ENCODE measurements at places on chromosomes 1 and 21.

DNA sequence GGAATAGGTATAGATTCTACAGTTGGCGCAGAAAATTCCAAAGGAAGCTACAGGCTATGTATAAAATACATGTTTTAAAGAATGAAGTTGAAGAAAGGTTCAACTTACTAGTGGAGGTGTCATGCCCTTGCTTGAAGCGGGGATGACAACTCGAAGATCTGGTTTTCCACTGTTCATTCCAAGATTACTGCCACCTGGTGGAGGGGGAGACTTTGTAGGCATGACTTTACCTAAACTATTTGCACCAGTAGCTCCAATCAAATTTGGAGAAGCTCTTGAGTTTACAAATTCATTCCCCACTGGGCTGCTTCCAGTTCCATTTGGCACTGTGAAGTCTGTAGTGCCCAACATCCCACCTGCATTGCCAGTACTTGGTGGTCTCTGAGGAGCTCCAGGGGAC lies 81.7 kb downstream of the AXDND1 start:
- no peak for DNase-seq

DNA sequence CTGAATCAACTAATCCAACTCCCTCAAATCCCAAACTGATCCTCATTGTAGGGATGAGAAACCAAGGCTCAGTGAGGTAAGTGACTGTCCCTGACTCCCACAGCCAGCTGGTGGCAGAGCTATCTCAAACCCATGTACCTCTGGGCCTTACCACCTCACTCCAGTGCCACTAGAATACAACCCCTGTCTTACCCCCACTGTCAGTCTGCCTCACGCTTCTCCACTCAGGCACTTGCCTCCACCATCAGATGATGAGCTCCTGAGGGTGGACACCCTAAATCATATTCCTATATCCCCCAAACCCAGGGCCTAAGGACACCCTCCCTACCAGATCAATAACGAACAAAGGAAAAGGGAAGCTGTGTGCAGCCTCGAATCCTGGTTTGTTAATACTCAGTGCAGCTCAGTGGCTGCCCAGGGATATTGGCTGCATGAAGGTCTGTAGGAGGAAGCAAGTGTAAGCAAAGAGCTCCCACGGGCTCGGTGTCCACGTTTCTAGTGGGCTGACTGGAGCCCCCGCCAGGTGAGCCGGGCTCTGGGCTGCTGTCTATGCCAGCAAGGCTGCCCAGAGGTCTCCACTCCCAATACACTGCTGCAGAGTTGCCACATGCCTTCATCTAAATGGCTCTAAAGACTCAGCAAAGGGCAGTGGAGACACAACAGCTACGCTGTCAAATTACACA lies 533.4 kb downstream of the MATN1 start:
- no peak for DNase-seq

GRCh38 chr21:23811805-23812204 lies 1795.5 kb downstream of the MRPL39 start:
- DNase-seq: no peak

DNA sequence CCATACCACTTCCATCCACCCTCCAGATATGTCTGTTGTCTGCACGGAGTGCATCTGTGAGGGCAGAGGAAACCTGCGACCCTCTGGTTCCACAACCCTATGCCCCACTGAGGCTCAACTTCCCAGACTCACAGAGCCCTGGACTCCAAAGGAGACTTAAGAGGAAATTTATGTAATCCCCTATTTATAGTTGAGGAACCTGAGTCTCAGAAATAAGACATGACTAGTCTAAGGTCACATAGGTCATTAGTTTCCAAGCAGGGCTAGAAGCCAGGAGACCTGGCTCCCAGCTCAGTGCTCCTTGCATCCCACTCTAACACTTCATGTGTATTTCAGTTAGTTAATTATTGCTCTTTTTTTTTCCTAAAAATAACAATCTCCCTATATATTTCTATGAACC lies 15.7 kb upstream of the LEMD1 start:
- DNase-seq: no peak

GRCh38 chr1:109884242-109884891 lies 26.3 kb upstream of the CSF1 start:
- DNase-seq: no peak

DNA sequence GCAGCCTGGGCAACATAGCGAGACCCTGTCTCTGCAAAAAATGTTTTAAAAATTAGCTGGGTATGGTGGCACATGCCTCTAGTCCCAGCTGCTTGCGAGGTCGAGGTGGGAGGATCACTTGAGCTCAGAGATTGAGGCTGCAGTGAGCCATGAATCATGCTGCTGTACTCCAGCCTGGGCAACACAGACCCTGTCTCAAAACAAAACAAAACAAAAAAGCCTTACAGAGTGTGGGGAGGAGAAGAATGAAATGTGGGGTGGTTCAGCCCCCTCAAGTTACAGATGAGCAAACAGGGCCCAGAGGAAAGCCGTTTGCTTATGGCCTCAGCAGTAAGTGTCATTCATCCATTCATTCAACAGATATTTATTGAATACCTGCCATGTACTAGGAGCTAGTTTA lies 40.7 kb downstream of the RPS6KA1 start:
- DNase-seq: no peak

GRCh38 chr1:239537795-239538194 lies 151.4 kb downstream of the CHRM3 start:
- no peak for DNase-seq

GRCh38 chr1:156474966-156475365 lies 25.6 kb downstream of the MEF2D start:
- no peak for DNase-seq

DNA sequence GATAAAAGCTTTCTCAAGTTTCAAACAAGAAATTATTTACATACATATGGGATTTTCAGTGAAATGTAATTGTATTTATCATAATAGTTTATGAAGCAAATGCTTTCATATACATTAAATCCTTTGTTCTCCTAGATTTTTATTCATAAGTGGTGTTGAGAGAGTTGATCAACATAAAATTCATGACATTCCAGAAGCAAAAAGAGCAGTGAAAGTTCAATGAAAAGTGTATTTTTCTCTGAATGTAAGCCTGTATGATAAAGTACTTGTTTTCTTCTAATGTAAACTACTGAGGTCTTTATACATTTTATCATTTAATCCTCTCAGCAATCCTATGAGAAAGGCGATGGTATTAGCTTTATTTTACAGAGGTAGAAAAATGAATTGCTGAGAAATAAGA lies 146.5 kb downstream of the PLA2G4A start:
- DNase-seq: no peak

Data from GM20000 (cell line).